ENCODE measurements at places on chromosomes 3 and 15. TPM values are rescaled to one million over a fixed set of nuclear protein-coding genes. Genes with fewer than 3 reads are reported as not detected.

ISL2 gene
- total RNA-seq = 0.22 TPM

LPP gene
- 94.5 TPM for total RNA-seq

ARPP19 gene
- total RNA-seq = 147 TPM

C3orf62 gene
- total RNA-seq = 10.4 TPM

TWF2 gene
- total RNA-seq = 60.3 TPM

SPATA16 gene
- total RNA-seq = not detected

IQCH gene
- 2.2 TPM for total RNA-seq

GOLGA6L7 gene
- total RNA-seq = not detected

AVEN gene
- 6.8 TPM for total RNA-seq

CACNA2D3 gene
- 0.15 TPM for total RNA-seq

- DNase-seq = no peak
Measured at GRCh38 chr3:149363053-149363452, 14.4 kb downstream of the TM4SF1 start.

DNA sequence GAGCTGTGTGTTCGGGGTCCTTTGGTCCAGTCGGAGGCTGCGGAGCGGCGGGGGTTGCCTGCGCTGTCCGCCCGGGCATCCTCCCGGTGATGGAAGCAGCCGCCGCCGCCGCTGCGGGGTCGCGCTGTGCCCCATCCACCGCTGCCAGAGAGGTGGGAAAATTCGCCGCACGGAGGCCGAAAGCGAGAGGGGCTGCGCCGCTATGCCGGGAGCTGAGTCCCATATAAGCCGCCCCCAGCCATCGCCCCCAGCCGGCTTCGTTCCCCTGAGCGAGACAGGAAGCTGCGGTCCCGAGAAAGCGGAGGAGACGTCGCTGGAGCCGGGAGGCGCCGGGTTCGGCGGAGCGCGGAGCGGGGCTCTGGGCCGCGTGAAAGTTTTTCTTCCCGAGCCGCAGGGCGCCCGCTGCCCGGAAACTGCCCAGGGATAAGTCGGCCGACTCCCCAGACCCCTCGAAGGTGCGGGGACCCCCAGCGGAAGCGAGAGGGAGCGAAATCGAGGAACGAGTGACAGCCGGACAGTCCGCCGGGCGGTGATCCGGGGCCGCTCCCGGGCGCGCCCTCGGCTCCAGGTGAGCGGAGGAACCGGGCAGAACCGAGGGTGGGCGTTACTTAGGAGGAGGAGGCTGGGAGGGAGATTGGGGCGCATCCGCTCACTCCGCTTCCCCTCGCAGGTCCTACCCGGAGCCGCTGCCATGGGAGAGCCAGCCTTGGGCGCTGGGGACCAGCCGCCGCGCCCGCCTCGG lies 574 bp downstream of the CHST2 start:
- peak; percentile 57 for DNase-seq

- DNase-seq = no peak
Measured at GRCh38 chr3:19937459-19938294, 3.7 kb upstream of the EFHB start.

DNA sequence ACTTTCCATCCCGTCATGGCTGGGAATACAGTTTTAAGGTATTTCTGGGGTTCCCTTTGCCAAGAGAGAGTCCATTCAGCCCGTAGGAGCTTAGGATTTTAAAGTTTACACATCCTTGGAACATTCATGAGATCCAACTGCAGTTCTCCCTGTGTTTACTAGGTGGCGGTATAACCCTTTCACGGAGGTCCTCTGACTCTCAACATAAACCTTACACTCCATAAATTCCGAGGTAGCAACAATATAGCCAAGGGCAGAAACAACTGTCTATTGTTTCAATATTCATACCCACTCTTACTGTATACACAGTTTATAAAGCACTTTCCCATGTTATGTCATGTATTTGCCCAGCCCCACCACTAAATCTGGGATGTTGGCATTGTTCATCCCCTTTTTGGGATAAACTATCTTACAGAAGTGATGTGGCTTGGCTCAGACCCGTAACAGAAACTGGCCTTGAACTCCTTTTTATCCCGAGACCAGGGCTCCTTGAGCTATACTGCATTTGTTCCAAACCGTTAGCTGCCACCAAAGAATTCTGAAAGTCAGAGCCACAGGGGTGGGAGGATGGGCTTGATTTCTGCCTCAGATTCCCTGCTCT lies 69.2 kb upstream of the COL6A5 start:
- DNase-seq = peak; percentile 17

- DNase-seq = no peak
Measured at GRCh38 chr3:11053926-11054503, 61.5 kb downstream of the SLC6A1 start.

- DNase-seq = no peak
Measured at GRCh38 chr3:173893066-173893465, 495.5 kb downstream of the NLGN1 start.

GRCh38 chr15:62946940-62947339 lies 95.6 kb upstream of the TPM1 start:
- DNase-seq = no peak

- no peak for DNase-seq
Measured at GRCh38 chr3:172903642-172904320, 153.3 kb downstream of the ECT2 start.

DNA sequence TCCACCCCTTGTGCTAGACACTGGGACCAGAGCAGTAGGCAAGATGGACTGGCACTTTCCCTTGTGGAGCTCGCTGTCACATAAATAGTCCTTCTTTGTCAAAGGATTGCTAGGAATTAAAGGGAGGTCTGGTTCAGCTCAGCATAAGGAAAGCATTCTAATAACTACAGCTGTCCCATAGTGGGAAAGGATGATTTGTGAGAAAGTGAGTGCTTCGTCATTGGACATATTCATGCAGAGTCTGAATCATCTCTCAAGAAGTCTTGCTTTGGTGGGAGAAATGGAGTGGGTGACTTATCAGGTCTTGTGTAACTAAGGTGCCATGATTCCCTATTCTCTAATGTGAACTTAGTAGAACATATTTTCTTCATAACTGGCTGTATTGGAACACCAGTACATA lies 14.7 kb downstream of the PPARG start:
- DNase-seq = no peak

DNA sequence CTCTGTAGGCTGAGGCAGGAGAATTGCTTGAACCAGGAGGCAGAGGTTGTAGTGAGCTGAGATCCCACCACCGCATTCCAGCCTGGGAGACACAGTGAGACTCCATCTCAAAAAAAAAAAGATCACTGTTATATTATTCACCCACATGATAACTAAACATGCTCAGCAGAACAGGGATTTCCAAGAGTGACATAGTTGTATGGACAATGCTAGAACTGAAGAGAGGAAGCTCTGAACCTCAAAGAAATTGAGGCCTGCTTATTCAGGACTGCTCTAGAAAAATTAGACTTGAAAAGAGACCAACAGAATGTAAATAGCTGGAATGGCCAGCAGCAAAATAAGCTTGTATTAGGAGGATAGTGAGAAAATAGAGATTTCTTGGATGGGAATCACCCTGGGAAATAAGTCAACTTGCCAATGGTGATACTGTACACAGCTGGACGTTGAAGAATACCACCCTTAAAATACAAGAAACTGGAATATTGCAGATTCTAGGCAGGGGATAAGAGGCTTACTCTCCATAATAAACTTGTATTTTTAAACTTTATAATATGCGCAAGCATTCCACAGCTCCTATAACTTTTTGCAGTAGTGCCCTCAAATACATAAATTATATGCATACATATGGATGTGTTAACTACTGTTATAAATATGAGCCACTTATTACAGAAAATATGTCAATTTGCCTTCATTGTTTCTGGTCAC lies 28.2 kb downstream of the PIK3CB start:
- no peak for DNase-seq

DNA sequence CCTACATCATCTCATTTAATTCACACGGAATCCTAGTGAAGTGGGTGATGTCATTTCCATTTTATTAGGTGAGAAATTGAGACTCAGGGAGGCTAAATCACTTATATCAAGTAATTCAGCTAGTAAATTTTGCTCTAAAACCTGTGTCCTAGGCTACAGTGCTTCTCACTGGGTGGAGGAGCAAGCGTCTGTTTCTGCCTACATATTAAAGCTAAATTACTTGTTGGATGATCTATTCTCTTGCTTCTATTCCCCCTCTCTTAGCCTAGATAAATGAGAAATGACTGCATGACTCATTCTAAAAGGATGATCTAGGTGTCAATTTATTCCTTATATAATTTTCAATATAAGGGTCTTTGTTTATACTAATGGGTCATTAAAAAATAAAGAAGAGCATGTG lies 37.8 kb upstream of the RBP1 start:
- DNase-seq = no peak

GRCh38 chr3:73624017-73624820 lies 522 bp downstream of the PDZRN3 start:
- no peak for DNase-seq

- DNase-seq = no peak
Measured at GRCh38 chr15:32746116-32746857, 28.5 kb downstream of the GREM1 start.

- DNase-seq = no peak
Measured at GRCh38 chr3:127413871-127414270, 126.0 kb upstream of the PRR20G start.

DNA sequence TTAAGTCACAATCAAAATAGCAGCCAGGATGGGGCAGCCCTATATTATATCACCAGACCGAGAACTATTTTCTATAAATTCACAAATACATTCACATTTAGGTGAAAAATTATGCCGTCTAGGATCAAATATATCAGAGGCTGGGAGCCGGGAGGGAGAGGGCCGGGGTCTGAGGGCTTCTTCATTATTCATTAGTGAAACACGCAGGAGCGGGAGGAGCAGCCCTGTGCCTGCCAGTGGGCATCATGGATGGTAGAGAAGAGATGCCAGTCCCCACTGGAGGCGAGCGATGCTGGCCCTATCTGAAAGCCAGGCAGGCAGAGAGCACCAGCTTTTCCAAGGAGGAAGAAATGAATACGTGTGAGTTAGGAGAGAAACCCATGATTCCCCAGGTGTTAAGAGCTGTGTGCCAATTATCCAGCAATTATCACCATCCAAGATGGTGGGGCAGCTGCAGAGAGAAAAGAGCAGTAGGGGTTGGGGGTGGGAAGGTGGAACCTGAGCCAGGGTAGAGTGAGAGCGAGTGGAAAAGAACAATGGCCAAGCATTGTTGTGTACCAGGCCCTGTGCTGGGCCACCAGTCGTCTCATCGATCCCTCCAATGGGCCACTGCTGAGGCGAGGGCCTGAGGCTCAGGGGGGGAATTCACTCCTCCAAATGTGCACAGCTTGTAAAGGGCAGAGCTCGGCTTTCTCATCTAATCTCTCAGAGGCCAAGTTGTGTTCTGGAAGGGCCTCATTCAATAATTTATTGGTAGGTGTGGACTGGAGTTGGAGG lies 261.3 kb upstream of the TLE3 start:
- DNase-seq = no peak

GRCh38 chr15:100766243-100767000 lies 113.2 kb upstream of the ALDH1A3 start:
- DNase-seq = no peak

- DNase-seq = no peak
Measured at GRCh38 chr15:62241135-62241770, 76.2 kb upstream of the C2CD4B start.

GRCh38 chr3:124346487-124346886 lies 354.6 kb upstream of the ROPN1 start:
- DNase-seq = no peak

DNA sequence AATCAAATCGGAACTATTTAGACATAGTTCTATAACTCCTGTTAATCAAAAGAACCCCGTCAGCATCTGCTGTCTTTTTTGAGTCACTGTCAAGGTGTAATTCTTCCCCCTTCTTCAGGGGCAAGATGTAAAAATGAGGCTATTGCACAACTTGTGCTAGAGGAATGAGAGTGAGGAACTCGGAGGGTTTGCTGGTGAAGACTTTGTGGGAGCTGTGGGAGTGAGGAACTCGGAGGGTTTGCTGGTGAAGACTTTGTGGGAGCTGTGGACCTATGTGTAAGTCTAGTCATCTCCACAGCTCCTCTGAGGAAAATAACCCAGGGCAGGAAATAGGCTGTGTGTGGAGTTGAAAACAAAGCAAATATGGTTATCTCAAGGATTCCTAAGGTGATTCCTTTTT lies 2.5 kb upstream of the CERS3 start:
- no peak for DNase-seq

DNA sequence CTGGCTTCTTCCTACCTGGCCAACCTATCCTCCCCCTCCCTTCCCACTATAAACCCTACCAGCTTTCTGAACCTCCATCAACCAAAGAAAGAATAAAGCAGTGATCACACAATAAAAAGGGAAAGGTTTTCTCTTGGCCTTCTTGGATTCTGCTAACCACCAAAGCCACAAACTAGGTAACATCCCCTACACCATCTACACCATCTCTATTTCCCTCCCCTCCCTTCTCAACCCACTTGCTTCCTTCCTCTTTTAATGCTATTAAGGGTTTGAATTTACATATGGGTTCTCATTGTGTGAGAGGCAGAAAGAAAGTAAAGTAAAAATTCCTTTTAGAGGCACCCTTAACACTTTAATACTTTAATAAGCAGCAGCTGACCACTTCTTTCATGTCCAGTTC lies 25.8 kb upstream of the RSL24D1 start:
- peak; percentile 79 for DNase-seq

- no peak for DNase-seq
Measured at GRCh38 chr3:89877230-89877629, 769.8 kb downstream of the EPHA3 start.

DNA sequence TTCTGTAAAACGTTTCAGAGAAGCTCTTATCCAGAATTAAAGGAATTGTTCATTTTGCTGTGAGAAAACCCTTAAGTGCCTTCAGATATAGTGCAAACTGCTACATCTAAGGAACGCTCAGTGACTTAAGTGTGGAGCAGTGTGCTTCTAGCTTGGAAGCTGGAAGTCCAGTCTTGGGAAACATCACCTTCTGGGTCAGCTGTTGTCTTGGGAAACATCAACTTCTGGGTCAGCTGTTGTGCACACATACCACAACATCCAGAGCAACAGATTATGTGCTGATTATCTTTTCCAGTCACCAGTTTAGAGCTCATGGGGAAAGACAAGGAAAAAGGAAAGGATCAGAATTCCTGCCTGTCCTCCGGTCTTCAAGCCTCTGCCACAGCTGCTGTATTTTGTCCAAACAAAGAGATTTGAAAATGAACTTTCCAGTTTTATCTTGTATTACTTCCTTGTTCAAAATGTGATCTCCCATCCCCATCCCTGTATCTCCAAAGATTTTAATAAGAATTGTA lies 713.6 kb downstream of the NSUN3 start:
- no peak for DNase-seq

GRCh38 chr3:187705164-187705563 lies 2.8 kb upstream of the RTP2 start:
- DNase-seq = no peak

DNA sequence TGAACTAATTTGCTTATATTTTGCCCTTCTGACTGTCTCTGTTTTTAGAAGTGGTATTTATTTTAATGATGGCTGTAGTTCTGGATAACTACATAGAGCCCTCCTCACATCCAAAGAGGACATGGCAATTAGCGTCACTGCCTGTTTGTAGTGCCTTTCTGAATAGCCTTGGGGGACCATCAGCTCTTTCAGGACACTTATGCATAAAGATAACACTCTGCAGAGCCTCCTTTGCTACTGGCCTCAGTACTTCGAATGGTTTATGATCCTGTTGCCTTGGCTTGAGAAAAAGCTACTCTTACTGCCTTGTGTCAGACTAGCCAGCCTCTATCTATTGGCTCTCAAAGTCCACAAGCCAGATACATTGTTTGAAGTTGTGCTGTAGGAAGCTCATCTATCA lies 105.4 kb upstream of the SPRED1 start:
- no peak for DNase-seq

- no peak for DNase-seq
Measured at GRCh38 chr3:115758076-115758763, 134.9 kb downstream of the GAP43 start.

Measured in B cell (primary cell).